NCI-H446 (cell line): ENCODE measurements at places on chromosomes 4 and X.

DNA sequence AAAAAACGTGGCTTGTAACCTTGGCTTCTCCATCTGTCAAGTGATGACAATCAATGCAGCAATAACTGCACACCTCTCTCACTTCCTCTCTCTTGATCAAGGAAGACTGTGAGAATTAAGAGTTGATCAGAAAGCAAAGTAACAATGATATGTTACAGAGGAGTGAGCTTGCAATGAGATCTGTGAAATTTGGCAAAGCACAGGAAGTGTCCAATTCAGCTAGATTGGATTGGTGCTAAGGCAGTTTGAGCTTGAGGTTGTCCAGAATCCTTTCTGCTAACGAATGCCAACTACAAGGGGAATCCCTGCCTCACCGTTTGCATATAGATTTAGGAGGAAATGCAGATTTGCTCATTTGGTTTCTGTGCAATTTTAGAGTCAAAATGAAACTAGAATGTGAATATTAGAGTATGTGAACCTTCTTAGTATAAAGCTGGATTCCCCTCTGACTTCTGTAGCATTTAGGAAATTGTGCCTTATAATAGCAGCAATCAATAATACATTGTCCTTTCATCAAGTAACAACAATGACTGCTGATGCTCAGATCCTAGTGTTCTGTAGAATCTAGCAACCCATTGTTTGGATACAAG, 346.4 kb downstream of the PTTG2 start:
- no peak for DNase-seq

DNA sequence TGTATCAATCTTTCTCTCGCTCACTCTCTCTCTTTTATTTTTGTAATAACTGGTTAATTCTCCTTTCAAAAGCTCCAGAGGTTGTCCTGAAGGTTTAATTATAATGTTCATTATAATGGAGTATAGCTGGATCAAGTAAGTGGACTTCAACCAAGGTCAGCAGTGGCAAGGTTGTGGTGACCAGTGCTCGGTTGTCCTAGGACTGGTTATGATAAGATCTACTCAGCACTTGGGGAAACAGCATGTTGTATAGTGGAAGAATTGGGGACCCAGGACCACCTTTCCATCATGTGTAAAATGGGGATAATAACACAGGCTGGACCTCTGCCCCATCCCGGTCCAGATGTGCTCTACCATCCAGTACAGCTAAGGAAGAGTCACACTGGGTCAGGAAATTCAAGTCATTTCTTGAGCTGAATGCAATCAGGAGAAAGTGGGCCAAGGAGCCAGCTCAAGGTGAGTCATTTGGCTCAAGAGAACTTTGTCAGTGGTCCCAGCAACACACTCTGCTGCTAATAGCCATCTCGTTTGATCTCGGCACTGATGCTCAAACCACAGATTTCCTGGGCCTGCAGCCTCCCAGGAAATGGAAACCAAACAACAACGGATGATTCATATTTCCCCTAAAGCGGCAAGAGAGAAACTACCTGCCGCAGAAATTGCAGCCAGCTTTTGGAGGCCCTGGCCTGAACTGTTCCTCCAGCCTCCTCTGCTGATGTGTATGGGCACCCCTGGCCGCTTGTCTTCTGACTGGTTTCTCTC, 123.6 kb upstream of the RBPJ start:
- DNase-seq: no peak

GRCh38 chrX:78754917-78755316, 7.4 kb downstream of the LPAR4 start:
- DNase-seq: no peak

GRCh38 chrX:136546371-136546781, 14.4 kb downstream of the VGLL1 start:
- no peak for DNase-seq

DNA sequence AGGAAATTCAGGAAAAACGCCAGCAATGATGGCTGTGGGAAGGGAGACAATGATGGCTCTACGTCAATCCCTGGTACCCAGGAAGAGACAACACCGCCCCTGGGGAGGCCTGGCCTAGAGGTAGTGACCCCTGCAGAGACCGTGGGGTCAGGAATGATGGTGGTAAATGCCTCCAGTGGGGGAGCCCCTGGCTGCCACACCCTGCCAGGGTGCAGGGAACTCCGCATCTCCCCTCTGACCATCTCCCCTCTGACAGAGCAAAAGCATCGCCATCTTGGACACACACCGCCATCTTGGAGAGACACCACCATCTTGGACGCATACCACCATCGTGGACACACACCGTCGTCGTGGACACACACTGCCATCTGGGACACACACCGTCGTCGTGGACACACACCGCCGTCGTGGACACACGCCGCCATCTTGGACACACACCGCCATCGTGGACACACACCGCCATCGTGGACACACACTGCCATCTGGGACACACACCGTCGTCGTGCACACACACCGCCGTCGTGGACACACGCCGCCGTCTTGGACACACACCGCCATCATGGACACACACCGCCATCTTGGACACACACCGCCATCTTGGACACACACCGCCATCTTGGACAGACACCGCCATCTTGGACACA, 9.9 kb downstream of the ASMTL start:
- DNase-seq: no peak

GRCh38 chr4:101019313-101019712, 328.0 kb downstream of the PPP3CA start:
- DNase-seq: no peak

GRCh38 chr4:23368081-23368697, 521.7 kb downstream of the PPARGC1A start:
- no peak for DNase-seq

GRCh38 chrX:115690511-115691216, 129.7 kb downstream of the PLS3 start:
- DNase-seq: no peak

GRCh38 chrX:71082124-71082647, 13.5 kb upstream of the FOXO4 start:
- DNase-seq: no peak

- no peak for DNase-seq
These were observed 69.7 kb downstream of the PDGFC start for GRCh38 chr4:156901871-156902270.

GRCh38 chr4:110196871-110197528, 1.4 kb downstream of the ELOVL6 start:
- DNase-seq: no peak

DNA sequence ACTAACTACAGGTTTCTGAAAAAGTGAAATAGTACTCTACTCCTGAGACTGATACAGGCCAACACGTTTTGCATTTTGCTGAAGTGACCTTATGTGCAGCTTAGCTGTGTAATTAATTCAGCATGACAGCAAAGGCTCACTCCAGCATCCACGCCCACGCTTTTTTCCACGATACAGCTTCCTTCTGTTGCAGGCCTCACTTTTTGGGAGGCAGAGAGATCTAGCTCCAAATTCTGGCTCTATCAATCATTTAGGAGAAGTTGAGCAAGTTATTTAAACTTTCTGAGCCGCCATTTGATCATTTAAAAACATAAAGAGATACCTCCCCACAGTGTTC, 160.3 kb downstream of the AFAP1 start:
- DNase-seq: no peak

- no peak for DNase-seq
These were observed 78.0 kb downstream of the SLC10A6 start for GRCh38 chr4:86771141-86771540.

- DNase-seq: no peak
These were observed 14.4 kb downstream of the ASMT start for GRCh38 chrX:1629244-1629643.

- DNase-seq: no peak
These were observed 2.1 kb downstream of the PPAT start for GRCh38 chr4:56433280-56433679.

GRCh38 chr4:139849219-139849618, 183.6 kb downstream of the MGST2 start:
- DNase-seq: no peak

DNA sequence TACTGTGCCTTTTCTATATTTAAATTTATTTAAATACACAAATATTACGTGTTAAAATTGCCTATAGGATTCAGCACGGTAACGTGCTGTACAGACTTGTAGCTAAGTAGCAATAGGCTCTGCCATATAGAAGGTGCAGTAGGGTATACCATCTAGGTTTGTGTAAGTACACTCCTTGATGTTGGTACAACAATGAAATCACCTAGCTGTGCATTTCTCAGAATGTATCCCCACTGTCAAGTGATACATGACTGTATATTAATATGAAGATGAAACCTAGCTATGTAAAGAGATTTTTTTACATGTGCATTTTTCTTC, 431.2 kb downstream of the KCTD8 start:
- no peak for DNase-seq

GRCh38 chrX:44967221-44967620, 94.2 kb downstream of the KDM6A start:
- no peak for DNase-seq

- DNase-seq: no peak
These were observed 40.1 kb downstream of the USP46 start for GRCh38 chr4:52618795-52619590.

- DNase-seq: no peak
These were observed 41.3 kb downstream of the LRBA start for GRCh38 chr4:150973626-150974251.

DNA sequence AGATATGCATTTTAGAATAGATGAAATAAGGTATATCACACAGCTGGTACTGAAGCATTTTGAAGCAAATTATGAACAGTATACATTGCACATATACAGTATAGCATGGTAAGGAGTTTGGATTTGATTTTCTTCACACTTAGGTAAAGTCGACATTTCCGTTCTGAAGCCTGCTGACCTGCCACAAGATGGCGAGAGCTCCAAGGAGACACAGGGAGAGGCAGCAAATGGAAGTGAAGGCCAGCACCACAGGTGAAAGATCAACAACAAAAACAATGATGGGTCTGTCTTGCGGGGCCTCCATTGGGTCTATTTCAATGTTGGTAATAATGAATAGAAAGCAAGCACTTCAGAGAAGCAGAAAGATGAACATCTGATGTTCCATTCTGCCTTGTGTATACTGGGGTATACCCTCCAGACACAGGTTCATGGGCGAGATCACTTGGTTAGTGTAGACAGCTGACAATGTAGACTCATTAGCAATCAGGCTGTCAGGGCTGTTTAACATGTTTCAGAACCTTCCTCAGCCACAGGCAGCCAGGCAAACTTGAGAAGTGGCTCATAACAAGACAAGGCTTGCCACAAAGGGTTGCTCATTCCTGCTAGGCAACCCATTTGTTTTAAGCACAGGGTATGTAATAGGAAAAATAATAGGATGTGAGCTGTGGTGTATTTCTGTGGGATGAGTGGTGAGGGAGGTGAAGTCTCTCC, 21.4 kb upstream of the NOX1 start:
- no peak for DNase-seq

DNA sequence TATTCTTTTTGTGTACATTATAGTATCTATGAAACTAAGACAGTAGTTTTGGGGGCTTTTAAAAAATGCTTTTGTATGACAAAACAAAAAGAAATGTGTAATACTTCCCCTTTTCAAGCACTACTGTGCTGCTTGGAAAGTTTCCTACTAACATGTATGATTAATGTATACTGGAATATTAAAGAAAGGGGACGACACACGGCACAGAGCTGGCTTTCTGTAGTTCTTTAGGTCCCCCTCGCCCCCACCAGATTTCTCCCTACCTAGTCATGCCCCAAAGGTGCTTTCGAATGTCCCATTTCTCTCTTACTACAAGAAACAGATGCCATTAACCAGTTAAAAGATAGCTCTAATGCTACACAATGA, 1.6 kb upstream of the AP1S2 start:
- no peak for DNase-seq

DNA sequence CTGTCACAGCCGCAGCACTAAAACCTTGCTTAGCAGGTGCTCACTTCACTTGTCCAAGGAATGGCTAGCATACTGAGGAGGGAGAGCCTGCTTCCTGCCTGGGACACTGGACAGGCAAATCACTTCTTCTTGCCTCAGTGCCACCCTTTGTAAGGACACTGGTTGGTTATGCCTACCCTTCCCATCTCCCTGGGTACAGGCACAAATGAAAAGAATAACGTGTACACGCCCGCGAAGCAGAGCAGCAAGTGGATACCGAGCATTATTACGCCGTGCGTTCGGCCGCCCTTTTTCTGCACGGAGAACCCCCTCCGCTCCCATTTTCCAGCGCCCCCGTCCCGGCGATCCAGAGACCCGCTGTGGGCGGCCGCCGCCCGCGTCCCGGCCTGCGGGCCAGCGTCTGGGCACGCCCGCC, 338 bp upstream of the KLHL2 start:
- no peak for DNase-seq

GRCh38 chr4:41655177-41655576, 93.3 kb downstream of the PHOX2B start:
- DNase-seq: no peak

- DNase-seq: no peak
These were observed 34.1 kb upstream of the IL1RAPL1 start for GRCh38 chrX:28552882-28553829.

DNA sequence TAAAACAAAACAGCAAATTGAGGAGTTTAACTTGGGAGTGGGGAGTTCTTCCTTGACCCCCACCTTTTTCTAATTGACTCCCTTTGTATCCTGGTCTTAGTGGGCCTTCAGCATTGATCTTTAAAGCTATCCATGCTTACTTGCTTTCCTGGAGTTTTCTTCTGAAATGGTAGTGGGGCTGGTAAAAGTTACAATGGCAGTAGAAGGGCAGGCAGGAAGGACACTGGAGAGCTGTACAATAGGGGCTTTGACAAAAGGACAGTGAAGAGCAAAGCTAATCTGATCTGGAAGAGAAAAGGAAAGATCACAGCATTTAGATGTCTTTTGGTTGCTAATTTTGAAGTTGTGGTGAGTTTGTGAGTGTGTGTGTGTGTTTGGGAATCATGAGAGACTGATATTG, 111.5 kb downstream of the MID1 start:
- no peak for DNase-seq

- DNase-seq: no peak
These were observed 123.3 kb upstream of the RAI2 start for GRCh38 chrX:17984415-17984814.

GRCh38 chr4:151038452-151039157, 23.5 kb upstream of the LRBA start:
- DNase-seq: no peak

- no peak for DNase-seq
These were observed 11.5 kb downstream of the ANKRD17 start for GRCh38 chr4:73247100-73247499.

- DNase-seq: peak; percentile 16
These were observed 126.2 kb downstream of the SLC39A8 start for GRCh38 chr4:102219129-102219528.
